ENCODE measurements at places on chromosomes 1 and 21. TPM values are rescaled to one million over a fixed set of nuclear protein-coding genes. Genes with fewer than 3 reads are reported as not detected.

Gene FMN2
- polyA plus RNA-seq, result not detected

GRCh38 chr1:214154596-214155292 lies 126.2 kb upstream of the SMYD2 start:
- DNase-seq, result no peak

GRCh38 chr1:184482136-184482535 lies 95.3 kb downstream of the C1orf21 start:
- no peak for DNase-seq

DNA sequence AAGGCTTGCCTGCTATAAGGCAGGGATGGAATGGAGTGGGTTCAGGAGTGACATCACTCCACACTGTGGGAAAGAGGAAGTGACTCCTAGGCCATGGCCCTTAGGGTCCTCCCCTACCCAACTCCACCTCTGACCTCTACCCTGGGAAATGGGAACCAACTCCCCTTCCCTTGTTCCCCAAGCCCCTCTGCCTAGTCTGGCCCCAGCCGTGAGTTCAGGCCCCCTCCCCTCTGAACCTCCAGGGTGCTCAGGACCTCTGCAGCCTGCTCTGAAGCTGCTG lies 3.8 kb upstream of the GUCA2A start:
- DNase-seq, result no peak

DNA sequence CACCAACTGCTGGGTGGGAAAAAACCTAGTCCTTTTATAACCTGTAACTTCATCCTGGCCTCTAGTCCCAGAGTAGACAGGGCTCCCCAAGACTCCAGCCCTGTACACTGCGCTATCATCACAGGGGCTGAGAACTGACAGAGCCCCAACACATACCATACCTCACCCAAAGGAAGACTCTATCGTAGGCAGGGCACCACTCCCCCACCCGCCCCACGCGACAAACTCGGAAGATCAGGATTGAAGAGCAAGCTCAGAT lies 15.8 kb downstream of the INPP5B start:
- no peak for DNase-seq

- no peak for DNase-seq
Measured at GRCh38 chr1:64161357-64161941, 42.0 kb upstream of the UBE2U start.
